Stimulated activated CD8-positive, alpha-beta memory T cell treated with anti-CD3 and anti-CD28 coated beads, Interleukin-4, amount 100 ng/mL, for 1 hour (primary cell): ENCODE measurements at places on chromosomes 12 and 14.
A peak's percentile ranks its signal among the peaks of the same experiment; 100 is the strongest.

- peak; percentile 16 for DNase-seq
Measured at GRCh38 chr12:10249690-10250455, 37.2 kb downstream of the GABARAPL1 start.

DNA sequence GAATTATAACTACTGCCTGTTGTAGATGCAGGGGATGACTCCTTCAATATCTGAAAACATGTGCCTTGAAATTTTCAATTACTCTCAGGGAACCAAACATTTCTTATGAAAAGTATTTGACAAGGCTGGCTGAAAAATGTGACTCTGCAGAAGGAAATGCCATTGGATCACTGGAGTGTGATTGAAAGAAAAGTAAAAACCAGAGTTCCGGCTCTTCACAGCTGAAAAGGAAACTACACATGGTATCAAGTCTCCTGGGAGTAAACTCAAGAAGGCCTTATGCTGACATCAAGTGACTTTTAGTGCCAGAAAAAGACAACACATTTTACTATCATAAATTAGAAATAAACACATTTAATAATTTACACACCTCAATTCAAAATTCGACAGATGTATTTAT, 693.0 kb downstream of the LRFN5 start:
- DNase-seq: no peak

- no peak for DNase-seq
Measured at GRCh38 chr14:99280852-99281251, 8.9 kb upstream of the BCL11B start.

GRCh38 chr12:47965581-47965980, 2.2 kb downstream of the TMEM106C start:
- DNase-seq: no peak

DNA sequence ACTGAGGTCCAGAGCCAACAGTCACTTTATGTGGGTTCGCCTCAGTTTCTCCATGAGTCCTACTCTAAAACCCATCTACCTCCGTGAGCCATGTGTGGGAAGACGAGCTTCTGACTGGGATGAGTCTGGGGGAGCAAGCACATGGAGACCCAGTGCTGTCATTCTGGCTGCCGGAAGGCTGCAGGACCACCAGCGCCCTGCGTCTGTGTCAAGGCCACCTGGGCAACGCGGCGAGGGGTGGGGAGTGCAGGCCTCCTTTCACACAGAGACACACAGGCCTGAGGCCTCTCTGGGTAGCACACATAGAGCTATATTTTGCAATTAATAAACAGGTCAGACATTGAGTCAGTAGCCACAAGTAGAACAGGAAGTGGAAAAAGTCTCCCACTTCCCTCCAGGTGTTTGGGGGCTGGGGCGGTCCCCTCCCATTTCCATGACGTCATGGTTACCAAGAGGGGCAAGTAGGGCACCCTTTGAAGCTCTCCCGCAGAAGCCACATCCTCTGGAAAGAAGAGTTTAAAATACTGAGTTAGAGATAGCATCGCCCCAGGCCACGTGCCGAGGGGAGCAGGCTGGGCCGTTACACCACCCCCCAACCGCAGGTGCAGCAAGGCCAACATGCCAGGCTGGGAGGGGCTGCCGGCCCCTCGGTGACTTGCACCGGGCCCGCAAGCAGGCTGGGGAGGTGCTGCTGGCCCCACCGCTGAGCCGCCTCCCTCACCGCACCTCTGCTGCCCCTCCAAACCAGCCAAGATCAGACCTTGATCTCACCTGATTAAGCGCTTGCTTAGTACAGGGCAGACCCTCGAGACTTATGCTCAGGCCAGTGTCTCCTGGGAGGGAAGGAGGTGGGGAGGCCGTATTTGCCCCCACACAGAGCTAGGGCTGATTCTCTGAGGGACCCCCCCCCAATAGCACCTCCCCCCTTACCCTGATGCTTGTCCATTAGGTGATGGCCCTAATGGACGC, 32.7 kb downstream of the DAD1 start:
- DNase-seq: peak; percentile 95
